GM12878 (cell line): ENCODE measurements at places on chromosomes 11 and 22.

DNA sequence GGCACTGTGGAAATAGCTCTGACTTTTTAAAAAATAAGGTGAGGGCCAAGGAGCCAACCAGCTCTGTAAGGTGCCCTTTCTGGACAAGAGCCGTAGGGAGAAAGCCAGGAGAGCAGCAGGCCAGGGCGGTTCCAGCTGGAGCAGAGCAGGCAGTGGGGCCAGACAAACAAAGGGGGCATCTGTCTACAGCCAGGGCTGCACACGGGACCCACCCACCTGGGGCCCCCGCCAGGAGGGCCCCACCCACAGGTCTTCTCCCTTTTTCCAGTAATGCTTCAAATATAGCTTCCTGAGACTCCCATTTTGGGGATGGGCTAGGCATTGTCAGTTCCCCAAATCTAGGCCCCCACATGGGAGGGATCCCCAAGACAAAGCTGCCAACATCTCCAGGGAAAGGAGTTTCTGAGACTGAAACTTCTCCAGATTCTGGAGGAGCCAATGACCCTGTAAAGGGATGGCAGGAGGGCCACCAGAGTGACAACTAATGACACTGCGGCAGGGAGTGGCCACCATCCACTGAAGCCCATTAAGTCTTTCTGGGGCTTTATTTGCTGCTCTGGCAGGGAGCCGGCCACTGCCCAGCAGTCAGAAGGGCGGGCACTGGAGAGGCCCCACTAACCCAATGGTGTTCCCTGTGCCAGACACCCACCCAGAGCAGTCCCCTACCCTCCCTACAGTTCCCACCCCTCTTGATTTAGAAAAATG lies 1.9 kb downstream of the ZFTA start:
- no peak for DNase-seq

GRCh38 chr11:19680829-19681368 lies 31.7 kb upstream of the NAV2 start:
- no peak for DNase-seq

DNA sequence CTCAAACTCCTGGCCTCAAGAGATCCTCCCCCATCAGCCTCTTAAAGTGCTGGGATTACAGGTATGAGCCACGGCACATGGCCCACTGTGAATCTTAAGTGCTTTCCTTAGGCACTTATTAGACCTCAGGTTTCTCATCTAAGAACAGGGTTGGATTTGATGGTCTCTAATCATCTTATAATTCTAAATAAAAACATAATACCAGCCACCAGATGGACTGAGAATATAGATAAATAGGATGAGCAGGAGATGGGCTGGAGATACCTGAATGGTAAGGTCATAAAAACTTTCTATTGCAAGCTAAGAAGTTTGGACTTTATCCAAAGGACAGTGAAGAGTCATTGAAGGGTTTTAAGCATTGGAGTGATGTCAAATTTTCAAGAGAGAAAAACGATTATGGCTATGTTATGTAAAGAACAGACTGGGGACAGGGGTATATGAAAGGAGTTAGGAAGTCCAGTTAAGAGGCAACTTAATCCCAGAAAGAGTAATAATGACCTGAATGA lies 85.2 kb downstream of the RELT start:
- no peak for DNase-seq

DNA sequence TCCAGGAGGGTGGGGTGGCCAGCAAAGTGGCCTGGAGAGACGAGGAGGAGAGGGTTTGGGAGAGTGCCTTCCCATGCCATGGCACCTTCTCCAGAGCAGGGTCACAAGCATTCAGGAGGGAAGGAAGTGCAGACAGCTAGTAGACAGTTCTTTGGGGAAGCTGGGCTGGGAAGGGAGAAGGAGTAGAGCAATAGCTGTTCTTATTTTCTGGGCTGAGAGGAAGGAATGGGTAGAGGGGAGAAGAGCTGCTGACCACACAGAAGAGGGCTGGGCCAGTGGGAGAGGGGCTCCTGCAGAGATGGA lies 14.8 kb upstream of the PICK1 start:
- DNase-seq = no peak

GRCh38 chr11:79671401-79671800 lies 230.6 kb upstream of the TENM4 start:
- no peak for DNase-seq

DNA sequence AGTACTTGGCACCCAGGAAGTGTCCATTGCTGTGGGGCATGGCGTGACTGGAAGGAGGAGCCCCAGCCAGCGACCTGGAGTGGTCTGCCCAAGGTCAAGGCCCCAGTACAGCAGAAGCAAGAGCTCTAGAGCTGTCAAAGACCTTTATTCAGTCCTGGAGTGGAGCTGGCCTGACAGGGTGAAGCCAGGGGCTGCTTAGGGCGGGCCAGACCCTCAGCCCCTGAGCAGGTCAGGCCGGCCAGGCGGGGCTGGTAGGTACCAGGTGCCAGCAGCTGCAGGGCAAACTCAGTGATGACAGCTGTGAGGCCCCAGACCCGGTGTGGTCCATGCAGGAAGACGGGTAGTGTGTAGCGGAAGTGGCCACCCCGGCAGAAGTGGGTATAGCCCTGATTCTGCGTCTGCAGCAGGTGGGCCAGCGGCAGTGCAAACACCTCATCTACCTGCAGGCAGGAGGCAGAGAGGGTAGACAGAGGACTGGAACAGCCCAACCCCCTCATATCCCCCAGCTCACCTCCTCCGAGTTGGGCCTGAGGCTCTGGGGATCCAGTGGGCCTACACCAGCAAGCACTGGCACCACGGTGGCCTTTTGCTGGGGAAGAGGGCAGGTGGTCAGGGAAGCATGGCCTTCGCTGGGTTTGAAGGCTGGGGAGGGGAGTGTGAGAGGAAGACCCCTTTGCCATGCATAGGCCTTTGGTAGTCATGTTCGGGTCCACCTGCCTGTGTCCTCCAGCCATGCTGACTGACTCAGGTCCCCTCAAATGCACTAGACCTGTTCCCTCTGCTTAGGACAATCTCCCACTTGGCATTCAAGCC lies 1.7 kb downstream of the NUDT8 start:
- DNase-seq = no peak

GRCh38 chr11:27678242-27678641 lies 22.0 kb downstream of the BDNF start:
- DNase-seq = no peak

DNA sequence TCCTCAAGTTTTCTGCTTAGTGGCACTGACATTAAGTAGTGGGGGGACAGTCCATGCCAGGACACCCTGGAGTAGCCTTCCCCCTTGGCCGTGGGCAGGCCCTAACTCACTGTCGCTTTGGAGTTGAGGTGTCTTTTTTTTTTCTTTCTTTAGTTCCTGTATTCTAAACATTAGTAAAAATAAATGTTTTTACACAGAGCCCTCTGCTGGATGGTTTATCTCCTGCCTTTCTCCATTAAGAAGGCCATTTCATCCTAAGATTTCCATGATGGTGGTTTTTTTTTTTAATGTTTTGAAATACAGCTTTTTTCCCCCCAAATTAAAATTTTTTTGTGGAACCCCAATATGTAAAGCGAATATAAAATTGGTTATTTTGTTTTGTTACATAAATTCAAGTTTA lies 1.8 kb upstream of the TIGD3 start:
- DNase-seq = no peak
